ENCODE measurements at places on chromosomes 1 and 21.

DNA sequence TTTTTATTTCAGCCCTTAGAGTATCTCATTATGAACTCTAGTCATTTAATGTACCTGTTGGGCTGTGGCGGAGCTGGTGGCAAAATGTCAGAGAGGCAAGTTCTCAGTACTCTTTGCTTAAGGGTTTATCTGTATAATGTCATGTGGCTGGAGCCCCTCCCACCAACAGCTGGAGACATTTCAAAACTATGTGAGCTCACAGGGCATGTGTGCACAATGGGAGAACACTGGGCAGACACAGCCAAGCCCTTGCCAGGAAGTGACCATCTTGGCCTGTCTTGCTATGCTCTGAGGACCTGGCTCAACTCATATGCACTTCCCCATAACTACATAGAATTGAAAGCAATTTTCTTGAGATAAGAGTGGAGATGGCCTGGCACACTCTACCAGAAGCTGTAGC is 296.4 kb downstream of the PTPRU start:
- DNase-seq, result no peak

GRCh38 chr1:40361201-40361600 is 12.3 kb upstream of the SMAP2 start:
- no peak for DNase-seq

DNA sequence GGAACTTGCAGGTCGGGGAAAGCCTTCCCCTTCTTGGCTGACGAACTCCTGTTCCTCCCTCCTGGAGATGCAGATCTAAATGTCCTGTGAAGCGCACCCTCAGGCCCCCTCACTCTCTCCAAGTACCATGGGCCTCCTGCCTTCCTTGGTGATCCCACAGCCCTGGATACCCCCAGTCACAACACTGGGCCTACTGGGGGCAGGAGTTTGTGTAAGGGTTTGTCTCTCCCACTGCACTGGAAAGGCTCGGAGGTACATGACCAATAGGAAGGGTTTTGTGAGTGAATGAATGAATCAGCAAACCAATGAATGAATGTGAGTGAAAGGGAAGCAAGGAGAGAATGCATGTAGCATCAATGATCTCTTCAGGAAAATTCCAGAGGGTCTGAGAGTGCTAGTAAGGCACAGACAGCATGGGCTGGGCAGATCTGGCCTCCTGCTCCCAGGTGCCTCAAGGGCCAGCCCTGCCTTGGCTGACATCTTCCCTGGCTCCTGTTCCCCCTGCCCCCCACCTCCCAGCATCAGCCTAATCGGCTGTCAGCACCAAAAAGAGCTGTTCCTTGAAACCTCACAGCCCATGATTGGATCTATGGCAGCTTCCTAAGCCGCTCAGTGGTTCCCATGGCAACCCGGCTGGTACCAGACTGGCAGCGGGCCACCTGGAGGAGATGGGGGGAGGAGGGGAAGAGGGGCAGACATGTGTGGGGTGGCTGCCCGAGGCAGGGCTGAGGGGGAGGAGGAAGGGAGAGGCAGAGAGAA is 95.8 kb downstream of the VWA5B1 start:
- no peak for DNase-seq

GRCh38 chr1:160093624-160094290 is 4.7 kb downstream of the IGSF8 start:
- DNase-seq, result no peak

DNA sequence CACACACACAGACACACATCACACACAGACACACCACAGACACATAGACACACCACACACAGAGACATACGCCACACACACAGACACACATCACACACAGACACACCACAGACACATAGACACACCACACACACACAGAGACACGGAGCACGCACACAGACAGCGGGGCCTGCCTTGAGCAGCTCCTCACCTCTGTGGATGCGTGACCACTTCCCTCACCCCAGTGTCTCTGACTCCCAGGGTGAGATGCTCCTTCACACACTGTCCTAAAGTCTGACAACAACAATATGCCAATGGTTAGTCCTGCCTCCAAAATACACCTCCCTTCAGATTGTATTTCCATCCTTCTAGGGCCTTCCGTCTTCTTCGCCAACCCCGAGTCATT is 48.2 kb downstream of the IER5 start:
- DNase-seq, result no peak

- DNase-seq, result no peak
These were observed 31.2 kb downstream of the SDC3 start for GRCh38 chr1:30877205-30877912.

- DNase-seq, result no peak
These were observed 49.5 kb downstream of the DR1 start for GRCh38 chr1:93395195-93395594.

GRCh38 chr1:8169364-8170058 is 143.4 kb upstream of the ERRFI1 start:
- peak; percentile 38 for DNase-seq

DNA sequence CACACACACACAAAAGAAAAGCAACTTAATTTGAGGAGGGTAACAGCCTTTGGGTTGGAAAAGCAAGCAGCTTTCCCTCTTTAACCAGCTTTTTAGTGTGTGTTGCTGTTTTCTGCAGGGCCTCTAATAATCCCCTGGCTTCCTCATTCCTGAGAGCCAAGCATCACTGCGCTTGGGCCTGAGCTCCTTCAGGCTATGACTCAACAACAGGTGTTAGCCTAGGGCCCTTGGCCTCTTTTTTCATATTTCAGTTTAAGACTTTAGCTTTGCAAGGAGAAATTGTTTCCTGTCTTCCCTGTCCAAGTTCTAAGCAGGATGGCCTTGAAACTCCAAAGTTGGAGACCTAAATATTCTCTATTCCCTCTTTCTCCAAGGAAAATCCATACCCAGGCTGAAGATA is 26.2 kb upstream of the SNX27 start:
- no peak for DNase-seq

DNA sequence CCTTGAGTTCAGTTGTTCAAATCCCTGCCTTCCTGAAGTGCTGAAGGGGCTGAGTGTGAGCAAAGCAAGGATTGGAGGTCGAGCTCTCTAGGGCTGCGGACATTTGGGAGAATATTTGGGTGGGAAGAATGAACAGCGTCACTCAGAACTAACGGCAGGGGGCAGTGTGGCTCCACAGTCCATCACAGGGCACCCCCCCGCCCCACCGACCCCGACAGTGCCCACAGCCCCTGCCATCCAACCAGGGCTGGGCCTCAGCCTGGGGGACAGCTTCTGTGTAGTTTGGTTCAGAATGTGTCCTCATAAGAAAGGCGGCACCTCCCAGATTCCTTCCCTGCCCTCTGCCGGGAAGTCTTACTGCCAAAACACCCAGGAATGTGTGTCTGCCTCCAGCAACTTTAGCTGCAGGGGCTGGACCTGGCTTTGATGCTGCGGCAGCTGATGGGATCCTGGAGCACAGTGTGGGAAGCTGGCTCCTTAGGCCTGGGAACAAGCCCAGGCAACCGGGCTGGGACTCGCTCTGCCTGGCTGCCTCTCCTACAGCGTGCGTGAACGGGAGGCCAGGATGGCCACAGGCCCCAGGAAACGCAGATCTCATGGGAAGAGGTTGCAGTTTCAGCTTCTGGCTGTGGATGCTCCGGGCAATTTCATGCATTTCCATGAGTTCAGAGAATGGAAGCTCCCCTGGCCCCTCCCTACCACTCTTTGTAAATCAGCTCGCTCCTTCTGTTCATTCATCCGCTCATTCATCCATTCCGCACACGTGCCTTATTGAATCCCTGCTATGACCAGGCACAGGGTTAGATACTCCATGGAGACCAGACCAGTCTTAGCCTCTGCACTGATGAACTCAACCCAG is 104.9 kb upstream of the TMPRSS2 start:
- DNase-seq, result peak; percentile 42

DNA sequence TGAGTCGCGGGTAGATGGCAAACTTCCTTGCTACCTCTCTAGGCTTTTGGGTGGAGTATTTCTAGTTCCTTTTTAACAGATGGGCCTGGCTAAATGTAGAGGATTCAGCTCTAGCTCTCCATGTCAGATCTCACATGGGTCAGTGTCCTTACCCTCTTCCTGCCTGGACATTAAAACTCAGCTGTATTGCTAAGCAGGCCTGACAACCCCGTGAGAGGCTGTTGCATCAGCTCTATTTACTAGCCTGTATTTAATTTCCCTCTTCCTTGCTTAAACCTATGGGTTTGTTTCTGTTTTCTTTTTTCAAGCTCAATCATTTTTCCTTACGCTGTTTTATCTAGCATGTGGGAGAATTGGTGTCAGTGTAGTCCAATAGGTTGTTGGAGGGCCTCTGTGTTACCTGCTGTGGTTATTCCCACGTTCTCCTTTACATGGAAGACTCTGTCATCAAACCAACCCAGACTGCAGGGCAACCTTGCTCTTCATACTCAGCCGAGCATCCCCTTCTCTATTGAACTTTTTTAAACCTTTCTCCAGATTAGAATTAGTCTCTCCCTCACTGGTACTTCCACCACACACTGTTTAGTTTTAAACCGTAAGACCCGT is 79.5 kb upstream of the BACH1 start:
- DNase-seq, result no peak

- DNase-seq, result no peak
These were observed 504.7 kb upstream of the PBX1 start for GRCh38 chr1:164054331-164054730.

DNA sequence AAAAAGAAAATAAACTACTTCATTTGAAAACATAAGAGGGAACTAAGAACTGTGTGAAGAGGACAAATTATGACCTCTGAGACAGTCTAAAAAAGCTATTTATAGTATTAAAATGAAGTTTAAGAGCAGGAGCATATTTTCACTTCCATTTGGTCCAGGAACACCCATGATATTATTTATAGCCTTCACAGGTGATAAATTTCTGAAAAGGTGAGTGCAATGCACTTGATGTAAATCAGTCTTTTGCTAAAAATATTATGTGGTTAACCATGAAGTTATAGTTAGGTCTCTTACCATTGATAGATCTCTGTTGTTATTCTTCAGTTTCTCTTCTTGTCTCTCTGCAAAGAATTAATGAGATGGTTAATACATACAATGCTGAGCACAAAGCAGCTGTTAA is 14.7 kb downstream of the TMCO1 start:
- DNase-seq, result no peak

DNA sequence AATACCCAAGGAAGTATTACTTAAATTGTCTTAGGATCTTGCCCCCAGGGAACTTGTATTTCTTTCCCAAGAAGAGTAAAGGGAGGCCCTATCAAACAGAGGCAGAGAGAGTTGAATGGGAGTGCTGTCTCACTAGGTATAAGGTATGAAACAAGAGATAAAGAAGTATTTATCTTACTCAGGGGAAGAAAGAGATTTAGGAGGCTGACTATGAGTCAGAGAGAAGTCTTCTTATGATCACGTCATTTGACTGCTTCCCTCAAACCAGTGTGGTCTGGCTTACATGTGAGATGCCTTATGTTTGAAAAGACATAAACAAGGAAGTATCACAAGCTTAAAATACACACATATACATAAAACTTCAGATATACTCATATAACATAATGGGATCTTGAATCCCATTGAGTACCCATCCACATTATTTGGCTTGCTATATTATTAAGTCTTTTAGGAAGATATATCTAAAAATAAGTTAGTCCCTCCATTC is 29.6 kb downstream of the DUSP10 start:
- DNase-seq, result peak; percentile 39

DNA sequence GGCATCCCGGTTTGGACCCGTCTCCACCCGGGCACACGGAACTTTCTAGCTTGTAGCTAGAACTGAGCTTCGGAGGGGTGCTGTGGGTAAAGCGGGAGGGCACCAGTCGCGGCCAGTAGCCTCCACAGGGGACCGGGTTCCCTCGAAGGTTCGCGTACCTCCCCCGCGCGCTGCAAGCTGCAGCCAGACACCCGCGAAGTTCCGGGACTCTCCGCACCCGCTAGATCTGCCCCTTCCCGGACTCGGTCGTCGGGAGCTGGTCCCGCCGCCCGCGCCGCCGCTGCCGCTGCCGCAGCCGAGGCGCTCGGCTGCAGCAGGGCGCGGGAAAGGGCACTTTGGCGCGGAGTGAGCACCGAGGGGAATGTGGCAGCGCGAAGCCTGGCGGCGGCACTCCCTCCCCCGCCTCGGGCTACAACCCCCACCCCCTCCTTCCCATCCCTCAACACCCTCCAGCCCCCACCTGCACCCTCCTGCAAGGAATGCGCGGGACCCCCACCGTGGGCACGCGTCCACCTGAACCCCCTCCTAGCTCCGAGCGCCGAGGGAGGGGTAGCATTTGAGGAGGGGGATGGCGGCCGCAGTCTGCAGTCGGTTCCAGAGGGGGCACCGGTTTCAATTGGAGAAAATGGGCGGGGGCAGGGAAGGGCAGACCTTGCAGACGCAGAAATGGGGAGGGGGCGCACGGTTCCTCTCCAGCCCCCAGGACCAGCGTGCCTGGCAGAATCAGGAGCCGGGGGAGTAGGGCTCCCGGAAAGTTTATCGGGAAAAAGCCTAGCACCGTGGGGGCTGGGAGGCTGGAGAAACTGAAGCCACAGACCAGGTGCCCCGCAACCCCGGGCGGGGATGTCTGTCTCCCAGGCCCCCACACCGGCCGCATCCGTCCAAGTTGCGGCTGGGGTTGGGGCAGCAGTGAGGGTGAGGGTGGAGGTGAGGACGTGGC is 968 bp downstream of the CSMD2 start:
- peak; percentile 24 for DNase-seq

GRCh38 chr1:93734999-93735398 is 53.4 kb upstream of the BCAR3 start:
- no peak for DNase-seq

- no peak for DNase-seq
These were observed 18.9 kb downstream of the FAAH start for GRCh38 chr1:46412893-46413595.

DNA sequence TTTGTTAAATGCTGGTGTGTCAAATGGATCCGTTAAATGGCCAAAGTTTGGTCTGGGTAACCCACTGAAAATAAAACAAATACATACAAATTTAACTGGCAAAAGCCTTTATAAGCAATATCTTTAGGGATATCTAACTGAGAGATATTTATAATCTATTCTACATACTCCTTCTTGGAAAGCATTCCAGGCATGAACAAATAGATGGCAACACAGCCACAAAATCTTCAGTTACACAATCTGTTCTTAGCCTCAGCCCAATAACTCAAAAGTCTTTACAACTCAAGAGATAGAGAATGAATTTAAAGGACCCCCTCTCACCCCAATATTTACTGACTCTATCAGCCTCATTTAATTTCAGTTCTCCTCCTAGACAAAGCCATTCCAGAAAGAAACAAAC is 58.7 kb downstream of the NRDC start:
- no peak for DNase-seq

DNA sequence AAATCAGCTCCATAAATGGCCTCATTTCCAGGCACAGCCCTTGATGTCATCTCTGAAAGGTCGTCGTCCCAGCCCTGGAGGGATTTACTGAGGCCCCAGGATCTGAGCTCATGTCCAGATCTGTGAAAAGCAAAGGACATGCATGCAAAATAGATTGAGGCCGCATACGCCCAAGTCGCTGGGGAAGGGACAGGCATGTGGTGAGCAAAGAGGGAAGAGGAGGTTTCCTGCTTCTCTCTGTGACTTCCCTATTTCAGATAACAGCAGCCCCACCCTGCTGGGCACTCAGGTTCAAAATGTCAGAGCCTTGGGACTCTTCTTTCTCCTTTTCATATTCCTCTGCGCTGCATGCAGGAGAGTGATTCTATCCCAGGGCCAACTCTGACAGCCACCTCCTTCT is 197.2 kb downstream of the ADSS2 start:
- no peak for DNase-seq

Data from stimulated activated CD4-positive, alpha-beta T cell treated with anti-CD3 and anti-CD28 coated beads, Interleukin-15, amount 100 ng/mL, for 24 hours (primary cell).